H1 (cell line): ENCODE measurements at places on chromosomes 5 and 9. TPM values are rescaled to one million over a fixed set of nuclear protein-coding genes. Genes with fewer than 3 reads are reported as not detected.

Gene GPR21
- 0.58 and 0.65 TPM in 2 replicates for total RNA-seq

DNA sequence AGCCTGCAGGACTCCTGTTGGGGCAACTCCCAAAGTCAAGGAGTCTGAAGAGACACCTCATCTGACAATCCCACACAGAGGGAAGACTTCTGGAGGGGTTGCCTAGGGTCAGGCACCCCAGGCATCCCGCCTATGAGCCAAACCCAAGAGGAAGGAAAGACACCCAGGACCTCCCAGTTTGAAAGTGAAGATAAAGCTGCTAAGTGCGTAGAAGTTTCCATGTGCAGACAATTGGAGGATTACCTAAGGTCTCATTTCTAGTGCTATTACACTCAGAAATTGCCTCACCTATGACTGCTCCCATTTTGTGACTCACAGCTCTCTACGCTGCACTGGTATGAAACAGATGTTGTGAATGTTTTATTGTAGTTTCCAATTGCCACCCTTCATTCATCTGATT, 322.9 kb downstream of the SLIT3 start:
- no peak overlapping the region for H3K27ac ChIP-seq
- H3K27me3 ChIP-seq = no peaks in the 10 kb centered on the region
- H3K4me1 ChIP-seq = peaks cover 5% of the 10 kb centered on the region
- no peak overlapping the region for H3K4me3 ChIP-seq
- no peaks in the 10 kb centered on the region for H3K36me3 ChIP-seq

GRCh38 chr9:15243081-15243480, 63.9 kb downstream of the TTC39B start:
- 0 out of 2 replicates have a peak, but pooled peaks cover 2% of the 10 kb centered on the region for H3K4me1 ChIP-seq
- H3K27ac ChIP-seq = no peak overlapping the region
- H3K4me3 ChIP-seq = no peak overlapping the region
- no peaks in the 10 kb centered on the region for H3K27me3 ChIP-seq
- no peak for DNase-seq

Gene IL3
- not detected in 2 replicates for total RNA-seq

Gene CCL27
- not detected in 2 replicates for total RNA-seq

- DNase-seq = no peak
- H3K36me3 ChIP-seq = no peaks in the 10 kb centered on the region
- H3K4me1 ChIP-seq = peaks cover 19% of the 10 kb centered on the region
- no peaks in the 10 kb centered on the region for H3K27me3 ChIP-seq
These were observed 25.1 kb downstream of the TRIO start for GRCh38 chr5:14168144-14168792.

DNA sequence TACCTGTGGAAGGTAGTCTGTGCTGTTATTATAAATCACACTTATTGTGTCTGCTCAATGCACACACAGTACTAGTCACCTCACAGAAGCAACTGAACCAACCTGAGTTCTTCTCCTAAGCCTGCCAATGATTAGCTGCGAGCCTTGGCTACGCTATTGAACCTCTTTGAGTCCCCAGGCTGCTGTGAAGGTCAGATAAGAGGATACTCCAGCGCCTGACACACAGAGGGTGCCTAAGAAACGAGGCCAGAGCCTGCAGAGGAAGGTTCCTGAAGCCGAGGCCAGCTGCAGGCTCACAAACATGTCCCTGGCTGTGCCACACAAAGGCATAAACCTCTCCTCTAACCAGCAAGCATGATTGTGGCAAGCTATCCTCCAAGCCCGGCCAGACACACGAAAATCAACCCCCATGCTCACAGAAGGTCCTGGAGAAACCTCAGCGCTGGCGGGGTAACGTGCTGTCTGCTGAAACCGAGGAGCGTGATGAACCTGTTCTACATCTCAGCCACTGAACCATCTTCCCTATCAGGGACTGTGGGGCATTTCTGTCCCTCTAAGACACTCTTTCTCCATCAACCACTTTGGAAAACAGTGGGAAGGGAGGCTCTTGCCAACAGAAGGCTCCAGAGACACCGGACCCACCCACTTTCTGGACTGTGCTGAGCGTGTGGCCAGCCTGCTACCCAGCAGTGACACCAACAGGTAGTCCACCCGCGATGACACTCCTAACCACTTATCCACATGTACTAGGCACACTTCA, 53.2 kb upstream of the SLC25A51 start:
- no peaks in the 10 kb centered on the region for H3K27me3 ChIP-seq
- no peaks in the 10 kb centered on the region for H3K4me1 ChIP-seq
- peaks cover 5% of the 10 kb centered on the region for H3K36me3 ChIP-seq
- H3K4me3 ChIP-seq = no peak overlapping the region
- H3K27ac ChIP-seq = no peak overlapping the region

DNA sequence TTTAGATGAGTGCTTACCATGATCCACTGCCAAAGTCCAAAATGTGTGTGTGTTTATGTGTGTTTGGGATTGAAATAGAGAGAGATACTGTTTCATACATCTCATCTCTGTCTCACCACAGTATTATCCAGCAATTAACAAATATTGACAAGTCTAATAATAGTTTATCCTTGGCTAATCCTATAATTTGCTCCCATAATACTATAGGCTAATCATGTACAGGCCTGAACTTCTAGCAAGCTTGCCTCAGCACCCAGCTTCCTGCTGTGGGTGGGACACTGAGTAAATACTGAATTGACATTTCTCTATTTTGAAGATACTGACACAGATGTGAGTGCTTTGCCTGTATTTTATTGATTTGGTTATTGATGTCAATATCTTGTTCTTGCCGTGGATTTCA, 35.3 kb upstream of the KCNV2 start:
- H3K27me3 ChIP-seq = no peaks in the 10 kb centered on the region
- H3K36me3 ChIP-seq = no peaks in the 10 kb centered on the region
- no peak overlapping the region for H3K27ac ChIP-seq
- DNase-seq = no peak
- H3K4me3 ChIP-seq = no peak overlapping the region

GRCh38 chr9:33795819-33796218, 458 bp downstream of the PRSS3 start:
- H3K4me3 ChIP-seq = no peak overlapping the region
- H3K36me3 ChIP-seq = no peaks in the 10 kb centered on the region
- H3K27me3 ChIP-seq = no peaks in the 10 kb centered on the region
- H3K27ac ChIP-seq = no peak overlapping the region
